Kidney capillary endothelial cell (primary cell): ENCODE measurements at places on chromosomes 7 and 10.

DNA sequence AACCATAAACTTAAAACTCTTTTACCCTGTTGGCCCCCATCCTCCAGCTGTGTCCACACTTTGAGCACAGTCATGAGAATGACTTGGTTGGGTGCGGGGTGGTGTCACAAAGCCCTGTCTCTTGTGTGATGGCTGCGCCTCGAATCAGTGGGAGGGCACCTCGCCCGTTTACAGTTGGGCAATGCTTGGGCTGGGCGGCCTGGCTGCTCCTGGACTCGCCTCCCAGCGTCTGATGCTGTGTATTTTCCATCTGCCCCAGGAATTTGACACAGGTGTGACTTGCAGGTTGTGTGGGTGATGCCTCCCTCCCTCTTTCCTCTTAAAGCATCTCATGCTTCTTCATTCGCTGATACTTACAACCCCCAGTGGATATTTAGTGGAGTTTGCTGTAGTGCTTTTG is 33.7 kb downstream of the CHST12 start:
- DNase-seq = no peak

DNA sequence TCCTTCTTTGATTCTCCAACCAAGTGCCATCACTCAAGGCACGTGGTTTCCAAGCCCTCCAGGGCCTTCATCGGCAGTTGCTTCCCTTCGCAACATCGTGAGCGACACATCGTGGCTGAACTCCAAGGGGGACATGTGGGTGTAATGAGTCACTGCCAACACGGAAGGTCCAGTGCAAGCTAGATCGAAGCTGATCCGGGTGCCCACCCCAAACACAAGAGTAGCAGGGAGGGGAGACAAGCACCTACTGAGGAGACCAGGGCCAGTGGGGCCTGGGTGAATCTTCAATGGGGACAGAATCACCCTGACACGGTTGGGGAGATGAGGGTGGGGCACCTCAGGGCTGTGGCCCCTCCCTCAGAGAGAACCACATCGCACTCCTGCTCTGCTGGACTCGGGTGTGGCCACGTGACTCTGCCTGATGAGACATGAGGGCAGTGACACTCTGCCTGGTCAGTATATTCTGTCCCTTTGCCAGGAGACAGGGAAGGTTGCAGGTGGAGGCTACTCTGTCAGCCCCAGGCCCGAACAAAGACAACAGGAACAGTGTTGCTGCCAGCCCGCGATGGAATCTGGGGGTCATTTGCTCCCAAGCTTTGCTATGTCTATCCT is 36.8 kb upstream of the HSPA12A start:
- DNase-seq = no peak

GRCh38 chr7:122013065-122013464 is 131.0 kb downstream of the AASS start:
- no peak for DNase-seq

- no peak for DNase-seq
Observed at GRCh38 chr10:62424026-62424425, 49.9 kb downstream of the ZNF365 start.

GRCh38 chr7:7122033-7122478 is 60.3 kb upstream of the C1GALT1 start:
- DNase-seq = no peak
